ENCODE measurements at places on chromosomes 2 and 18.

- no peak for DNase-seq
Measured at GRCh38 chr2:145598434-145598833, 1078.5 kb upstream of the ZEB2 start.

DNA sequence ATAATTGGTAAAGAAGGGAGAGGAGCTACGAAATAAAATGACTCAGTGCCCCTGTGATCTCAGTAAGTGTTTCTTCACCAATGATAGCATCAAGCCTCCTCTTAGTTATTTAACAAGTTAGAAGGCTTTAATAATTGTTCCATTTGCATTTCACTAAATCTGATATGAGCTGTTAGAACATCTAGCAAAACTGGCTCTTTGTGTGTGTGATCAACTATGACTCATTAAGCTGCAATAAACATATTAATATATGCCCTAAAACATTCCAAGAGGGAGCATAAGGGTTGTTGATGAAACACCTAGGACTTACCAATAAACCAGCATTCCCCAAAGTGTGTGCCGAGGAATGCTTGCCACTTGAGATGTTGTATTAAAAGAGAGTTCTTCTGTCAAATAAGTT, 115.2 kb downstream of the OSBPL6 start:
- no peak for DNase-seq

GRCh38 chr2:67456428-67456827, 59.3 kb downstream of the ETAA1 start:
- no peak for DNase-seq

GRCh38 chr2:15892151-15892880, 48.0 kb upstream of the MYCN start:
- no peak for DNase-seq
